Testis (tissue), 5 donors: ENCODE measurements at places on chromosomes 2 and 18. TPM values are rescaled to one million over a fixed set of nuclear protein-coding genes. Genes with fewer than 3 reads are reported as not detected.

- no peaks in the 10 kb centered on the region for H3K36me3 ChIP-seq
- no peaks in the 10 kb centered on the region for H3K27me3 ChIP-seq
- H3K27ac ChIP-seq, result no peak overlapping the region
- H3K4me1 ChIP-seq, result peaks cover 11% of the 10 kb centered on the region
- DNase-seq, result no peak
Observed at GRCh38 chr18:44601447-44601846, 79.2 kb upstream of the SETBP1 start.

- no peaks in the 10 kb centered on the region for H3K27me3 ChIP-seq
- no peak for DNase-seq
- H3K27ac ChIP-seq, result no peak overlapping the region
- H3K4me3 ChIP-seq, result no peak overlapping the region
Observed at GRCh38 chr2:133906926-133907325, 338.7 kb upstream of the NCKAP5 start.

DNA sequence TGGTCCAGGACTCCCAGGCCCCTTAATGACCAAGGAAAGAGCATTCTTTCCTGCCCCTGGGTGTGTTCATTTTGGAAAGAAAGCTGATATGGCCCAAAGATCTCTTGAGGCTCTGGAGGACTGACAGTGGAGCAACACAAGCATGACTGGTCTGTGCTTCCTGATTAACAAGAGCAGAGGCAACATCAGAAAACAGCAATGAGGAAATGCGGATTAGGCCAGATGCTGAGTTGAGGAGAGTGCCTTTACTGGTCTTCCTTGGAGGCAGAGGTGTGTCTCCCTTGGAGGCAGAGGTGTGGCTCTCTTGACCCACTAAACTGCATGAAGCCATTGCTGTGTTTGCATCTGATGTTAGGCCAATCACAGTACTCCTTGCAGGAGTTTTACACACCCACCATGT is 19.9 kb downstream of the IL36B start:
- no peaks in the 10 kb centered on the region for H3K36me3 ChIP-seq
- no peak overlapping the region for H3K27ac ChIP-seq
- no peak overlapping the region for H3K4me3 ChIP-seq
- no peaks in the 10 kb centered on the region for H3K27me3 ChIP-seq
- DNase-seq, result no peak
- no peaks in the 10 kb centered on the region for H3K4me1 ChIP-seq

DNA sequence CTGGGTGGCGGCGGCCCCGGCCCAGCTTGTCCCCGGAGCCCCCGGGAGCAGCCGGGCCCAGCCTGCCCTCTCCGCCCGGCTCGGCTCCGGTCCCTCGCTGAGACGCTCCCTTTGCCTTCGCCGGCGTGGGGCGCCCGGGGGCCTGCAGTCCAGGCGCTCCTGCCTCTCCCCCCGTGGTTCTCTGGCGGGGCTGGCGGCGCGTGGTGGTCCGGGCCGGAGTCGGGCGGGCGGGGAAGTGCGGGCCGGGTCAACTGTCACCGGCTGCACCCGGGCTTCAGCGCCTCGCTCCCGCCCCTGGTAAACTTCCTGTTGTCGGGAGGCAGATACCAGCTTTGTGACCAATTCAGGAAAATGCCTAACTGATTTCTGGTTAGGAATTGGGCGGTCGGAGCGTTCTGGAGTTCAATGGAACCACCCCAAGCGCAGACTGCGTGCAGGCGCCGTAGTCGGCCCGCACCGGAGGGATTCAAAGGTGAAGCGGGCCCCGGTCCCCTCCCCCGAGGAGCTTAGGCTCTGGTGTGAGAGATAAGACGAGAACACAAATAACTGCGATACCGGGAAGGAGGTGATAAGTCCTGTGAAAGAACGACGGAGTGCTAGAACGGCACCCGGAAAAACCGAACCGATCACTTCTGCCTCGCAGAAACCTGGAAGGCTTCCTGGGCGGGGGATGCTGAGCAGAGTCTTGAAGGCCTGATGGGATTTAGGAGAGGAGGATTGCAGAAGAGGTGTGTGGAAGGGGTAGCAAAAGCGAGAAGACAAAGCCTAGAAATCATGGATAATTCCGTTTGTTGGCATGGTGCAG is 891 bp downstream of the CAB39 start:
- H3K4me3 ChIP-seq, result peak overlapping the region; percentile 95
- H3K36me3 ChIP-seq, result no peaks in the 10 kb centered on the region
- peak overlapping the region; percentile 88 for H3K27ac ChIP-seq
- DNase-seq, result peak; percentile 40
- H3K27me3 ChIP-seq, result no peaks in the 10 kb centered on the region
- peaks cover 11% of the 10 kb centered on the region for H3K4me1 ChIP-seq

DNA sequence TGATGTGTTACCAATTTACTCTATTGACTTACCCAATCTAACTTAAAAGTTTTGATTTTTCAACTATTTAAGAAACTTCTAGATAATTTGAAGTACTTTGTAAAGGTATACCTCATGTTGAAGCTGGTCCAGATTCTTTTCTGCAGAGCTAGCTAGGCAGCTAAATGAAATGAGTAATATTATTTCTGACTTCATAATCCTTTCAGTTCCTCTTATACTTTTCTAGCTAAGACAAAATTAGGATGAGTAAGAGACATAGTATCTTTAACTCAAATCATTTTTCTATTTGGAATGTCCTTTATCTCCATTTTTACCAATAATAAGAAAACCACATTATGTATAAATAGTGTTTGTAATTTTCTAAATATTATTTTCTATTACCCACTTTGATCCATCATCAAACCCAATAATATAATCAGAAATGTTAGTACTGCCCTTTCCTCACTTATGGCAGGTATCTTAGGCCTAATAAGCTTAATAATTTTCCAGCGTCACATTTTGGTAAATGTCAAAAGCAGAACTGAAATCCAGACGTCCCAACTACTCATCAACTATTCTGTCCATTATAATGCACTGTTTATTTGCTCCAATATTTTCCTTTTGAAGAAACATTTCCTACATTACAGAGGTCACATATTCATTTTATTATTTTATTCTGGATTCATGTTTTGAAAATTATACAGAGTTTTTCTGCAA is 456.6 kb downstream of the THSD7B start:
- no peaks in the 10 kb centered on the region for H3K4me1 ChIP-seq
- H3K36me3 ChIP-seq, result no peaks in the 10 kb centered on the region
- no peak for DNase-seq
- H3K27me3 ChIP-seq, result no peaks in the 10 kb centered on the region

- H3K27ac ChIP-seq, result no peak overlapping the region
- no peaks in the 10 kb centered on the region for H3K27me3 ChIP-seq
- DNase-seq, result no peak
- H3K4me1 ChIP-seq, result no peaks in the 10 kb centered on the region
Observed at GRCh38 chr18:63207143-63207790, 112.3 kb downstream of the BCL2 start.

DNA sequence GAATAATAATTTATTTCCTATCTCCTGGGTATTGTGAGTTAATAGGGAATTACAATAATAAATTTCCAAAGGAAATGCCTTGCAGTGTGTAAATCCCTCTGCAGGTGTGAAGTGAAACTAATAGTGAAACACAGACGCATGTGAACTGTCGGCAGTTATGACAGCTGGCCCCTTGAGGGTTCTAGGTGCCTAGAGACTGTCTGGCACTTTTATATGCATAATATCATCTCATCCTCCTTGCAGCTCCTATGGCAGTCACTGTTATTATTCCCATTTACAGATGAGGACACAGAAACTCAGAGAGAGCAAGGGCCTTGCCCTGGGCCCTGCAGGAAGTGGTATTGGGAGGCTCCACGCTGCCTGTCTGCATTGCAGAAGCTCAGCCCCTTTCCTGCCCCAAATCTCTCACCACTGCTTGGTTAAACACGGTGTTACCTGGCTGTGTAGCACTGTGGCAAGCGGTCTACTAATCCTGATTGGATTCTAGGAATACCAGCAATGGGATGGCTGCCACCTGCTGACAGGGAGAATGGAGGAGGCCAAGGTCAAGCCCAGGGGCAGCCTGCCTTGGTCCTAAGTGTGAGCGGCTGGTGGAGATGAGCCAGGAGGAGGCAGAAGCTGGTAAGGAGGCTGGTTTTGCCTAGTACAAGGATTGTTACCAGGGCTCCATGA is 32.8 kb upstream of the ACKR3 start:
- no peaks in the 10 kb centered on the region for H3K27me3 ChIP-seq
- H3K36me3 ChIP-seq, result no peaks in the 10 kb centered on the region
- no peak overlapping the region for H3K4me3 ChIP-seq
- no peak overlapping the region for H3K27ac ChIP-seq
- H3K4me1 ChIP-seq, result peaks cover 2% of the 10 kb centered on the region

Gene SEMA4C
- total RNA-seq, result 11.4 TPM

Gene CPO
- 0.71 TPM for total RNA-seq

Gene PPP4R1
- total RNA-seq, result 91.8 TPM
